ENCODE measurements at places on chromosomes 6 and 20.

DNA sequence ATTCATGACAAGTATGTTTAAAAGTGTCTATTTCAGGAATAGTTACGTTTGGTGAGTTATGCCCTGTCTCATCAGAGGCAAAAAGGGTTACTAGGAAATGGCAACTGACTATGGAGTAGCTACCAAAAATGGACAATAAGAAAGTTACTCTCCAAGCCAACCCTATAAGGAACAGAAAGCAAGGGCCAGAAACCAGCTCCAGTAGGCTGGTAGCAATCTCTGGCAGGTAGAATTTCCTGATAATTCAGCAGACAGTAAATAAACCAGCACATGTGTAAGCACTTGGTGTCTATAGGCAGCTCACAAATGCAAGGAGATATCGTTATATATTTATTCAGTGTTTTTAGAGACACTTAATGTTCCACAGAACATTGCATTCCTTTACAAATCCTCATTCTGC is 20.3 kb downstream of the SOX4 start:
- no peak overlapping the region for H3K27ac ChIP-seq
- no peak overlapping the region for H3K4me3 ChIP-seq
- DNase-seq = no peak
- H3K4me1 ChIP-seq = no peaks in the 10 kb centered on the region
- no peaks in the 10 kb centered on the region for H3K27me3 ChIP-seq

DNA sequence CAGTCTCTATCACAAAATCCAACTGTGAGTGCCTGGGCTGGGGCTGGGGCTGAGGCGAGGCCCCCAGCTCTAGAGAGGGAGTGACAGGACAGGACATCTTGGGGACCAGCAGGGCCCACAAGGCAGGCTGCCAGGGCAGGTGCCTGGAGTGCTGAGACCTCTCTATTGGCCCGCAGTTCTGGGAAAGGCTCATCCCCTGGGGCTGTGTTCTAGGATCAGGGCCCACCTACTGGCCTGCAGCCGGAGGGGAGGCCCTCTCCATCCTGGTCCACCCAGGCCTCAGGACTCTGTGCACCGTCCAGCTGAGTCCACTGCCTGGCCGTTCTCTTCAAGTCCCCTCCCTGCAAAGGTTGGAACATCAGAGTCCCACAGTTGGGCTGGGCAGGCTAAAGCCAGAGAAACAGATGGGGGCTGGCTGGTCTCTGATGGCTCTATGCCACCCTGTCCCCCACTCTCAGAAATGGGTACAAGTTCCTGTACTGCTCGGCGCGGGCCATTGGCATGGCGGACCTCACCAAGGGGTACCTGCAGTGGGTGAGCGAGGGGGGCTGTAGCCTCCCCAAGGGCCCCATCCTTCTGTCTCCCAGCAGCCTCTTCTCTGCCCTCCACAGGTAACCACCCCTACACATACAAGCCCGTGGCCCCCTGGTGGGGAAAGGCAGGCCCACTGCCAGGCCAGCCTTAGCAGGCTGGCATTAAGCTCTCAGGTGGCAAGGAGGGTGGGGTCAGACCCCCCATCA is 9.0 kb downstream of the EMILIN3 start:
- peaks cover 5% of the 10 kb centered on the region for H3K4me1 ChIP-seq
- no peak for DNase-seq

GRCh38 chr6:29589423-29590048 is 4.6 kb downstream of the OR2H2 start:
- H3K4me1 ChIP-seq = peaks cover 4% of the 10 kb centered on the region
- DNase-seq = no peak
- no peaks in the 10 kb centered on the region for H3K27me3 ChIP-seq
- H3K36me3 ChIP-seq = no peaks in the 10 kb centered on the region
- H3K4me3 ChIP-seq = no peak overlapping the region

DNA sequence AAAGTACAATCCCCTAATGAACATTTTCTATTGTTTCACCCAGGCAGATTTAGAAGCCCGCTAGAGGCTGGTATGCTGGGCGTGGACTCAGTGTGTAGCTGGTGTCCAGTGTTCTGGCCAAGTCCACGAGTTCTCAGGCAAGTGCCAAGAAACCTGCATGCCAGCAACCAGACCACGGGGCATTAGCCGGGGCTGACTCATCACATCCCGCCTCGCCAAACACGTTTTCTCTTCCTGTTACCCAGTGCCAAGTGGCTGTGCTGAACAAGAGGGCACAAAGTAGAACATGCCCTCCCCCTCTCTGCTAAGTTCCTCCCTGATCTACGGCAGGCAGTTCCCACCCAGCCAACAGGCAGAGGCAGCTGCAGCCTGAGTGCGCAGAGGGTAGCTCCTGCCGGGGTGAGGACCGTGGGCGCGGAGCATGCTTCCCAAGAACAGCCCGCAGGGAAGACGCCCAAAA is 29.6 kb downstream of the RAMACL start:
- DNase-seq = peak; percentile 29
- H3K4me1 ChIP-seq = peaks cover 84% of the 10 kb centered on the region
- H3K27ac ChIP-seq = peak overlapping the region; percentile 89

GRCh38 chr6:35181933-35182612 is 31.7 kb upstream of the SCUBE3 start:
- H3K27ac ChIP-seq = peak overlapping the region; percentile 17
- H3K4me1 ChIP-seq = peaks cover 12% of the 10 kb centered on the region
- no peaks in the 10 kb centered on the region for H3K27me3 ChIP-seq
- no peak for DNase-seq

DNA sequence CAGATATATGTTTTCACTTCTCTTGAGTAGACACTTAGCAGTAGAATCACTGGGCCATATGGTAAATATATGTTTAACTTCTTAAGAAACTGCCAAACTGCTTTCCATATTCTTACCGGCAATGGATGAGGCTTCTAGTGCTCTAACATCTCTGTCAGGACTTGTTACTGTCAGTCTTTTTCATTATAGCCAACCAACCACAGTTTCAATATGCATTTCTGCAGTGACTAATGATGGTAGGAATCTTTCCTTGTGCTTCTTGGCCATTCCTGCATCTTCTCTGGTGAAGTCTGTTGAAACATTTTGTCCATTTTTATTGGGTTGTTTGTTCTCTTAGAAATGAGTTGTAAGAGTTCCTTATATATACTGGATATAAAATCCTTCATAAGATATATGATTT is 66.0 kb upstream of the SYNDIG1 start:
- H3K4me1 ChIP-seq = no peaks in the 10 kb centered on the region
- no peak overlapping the region for H3K4me3 ChIP-seq
- H3K36me3 ChIP-seq = no peaks in the 10 kb centered on the region
- H3K27ac ChIP-seq = no peak overlapping the region

DNA sequence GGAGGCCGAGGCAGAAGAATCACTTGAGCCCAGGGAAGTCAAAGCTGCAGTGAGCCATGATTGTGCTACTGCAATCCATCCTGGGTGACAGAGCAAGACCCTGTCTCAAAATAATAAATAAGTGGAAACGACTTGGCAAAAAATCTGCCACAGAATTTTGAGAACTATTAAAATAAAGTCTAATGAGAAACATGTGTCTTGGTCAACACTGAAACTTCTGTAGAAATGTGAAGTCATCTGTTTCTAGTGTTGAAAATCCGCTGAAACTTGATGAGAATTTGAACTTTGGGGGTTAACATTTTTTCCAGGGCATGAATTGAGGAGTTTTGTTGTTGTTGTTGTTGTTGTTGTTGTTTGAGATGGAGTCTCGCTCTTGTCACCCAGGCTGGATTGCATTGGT is 29.0 kb upstream of the BCLAF1 start:
- no peaks in the 10 kb centered on the region for H3K36me3 ChIP-seq
- no peaks in the 10 kb centered on the region for H3K4me1 ChIP-seq
- DNase-seq = no peak
- H3K27me3 ChIP-seq = no peaks in the 10 kb centered on the region

GRCh38 chr6:89353702-89354392 is 1.3 kb upstream of the UBE2J1 start:
- peak overlapping the region; percentile 96 for H3K27ac ChIP-seq
- no peak overlapping the region for H3K4me3 ChIP-seq
- peaks cover 5% of the 10 kb centered on the region for H3K4me1 ChIP-seq

DNA sequence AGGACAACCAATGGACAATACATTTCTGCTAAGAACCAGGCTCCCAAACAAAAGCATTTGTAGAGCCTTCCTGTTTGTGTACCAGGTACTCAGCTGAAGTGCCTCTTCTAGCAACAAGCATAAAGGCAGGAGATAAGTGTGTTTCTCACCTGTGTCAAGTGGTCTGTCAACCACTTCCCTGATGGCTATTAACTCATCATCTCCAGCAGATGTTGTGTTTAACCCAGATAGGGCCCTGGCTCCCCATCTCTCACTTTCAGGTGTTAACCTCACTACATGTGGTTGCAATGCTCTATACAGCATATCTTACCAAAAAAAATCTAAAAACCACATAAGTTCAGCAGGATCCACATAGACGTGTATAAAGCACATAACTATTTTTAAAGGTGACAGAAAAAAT is 9.6 kb upstream of the IL17A start:
- no peaks in the 10 kb centered on the region for H3K4me1 ChIP-seq
- no peak overlapping the region for H3K27ac ChIP-seq
- no peak overlapping the region for H3K4me3 ChIP-seq
- H3K27me3 ChIP-seq = no peaks in the 10 kb centered on the region
- DNase-seq = no peak
